ENCODE measurements at places on chromosomes 5 and 9. TPM values are rescaled to one million over a fixed set of nuclear protein-coding genes. Genes with fewer than 3 reads are reported as not detected.
A peak's percentile ranks its signal among the peaks of the same experiment; 100 is the strongest.

- DNase-seq, result no peak
Measured at GRCh38 chr9:101478444-101478843, 42.9 kb upstream of the ALDOB start.

DNA sequence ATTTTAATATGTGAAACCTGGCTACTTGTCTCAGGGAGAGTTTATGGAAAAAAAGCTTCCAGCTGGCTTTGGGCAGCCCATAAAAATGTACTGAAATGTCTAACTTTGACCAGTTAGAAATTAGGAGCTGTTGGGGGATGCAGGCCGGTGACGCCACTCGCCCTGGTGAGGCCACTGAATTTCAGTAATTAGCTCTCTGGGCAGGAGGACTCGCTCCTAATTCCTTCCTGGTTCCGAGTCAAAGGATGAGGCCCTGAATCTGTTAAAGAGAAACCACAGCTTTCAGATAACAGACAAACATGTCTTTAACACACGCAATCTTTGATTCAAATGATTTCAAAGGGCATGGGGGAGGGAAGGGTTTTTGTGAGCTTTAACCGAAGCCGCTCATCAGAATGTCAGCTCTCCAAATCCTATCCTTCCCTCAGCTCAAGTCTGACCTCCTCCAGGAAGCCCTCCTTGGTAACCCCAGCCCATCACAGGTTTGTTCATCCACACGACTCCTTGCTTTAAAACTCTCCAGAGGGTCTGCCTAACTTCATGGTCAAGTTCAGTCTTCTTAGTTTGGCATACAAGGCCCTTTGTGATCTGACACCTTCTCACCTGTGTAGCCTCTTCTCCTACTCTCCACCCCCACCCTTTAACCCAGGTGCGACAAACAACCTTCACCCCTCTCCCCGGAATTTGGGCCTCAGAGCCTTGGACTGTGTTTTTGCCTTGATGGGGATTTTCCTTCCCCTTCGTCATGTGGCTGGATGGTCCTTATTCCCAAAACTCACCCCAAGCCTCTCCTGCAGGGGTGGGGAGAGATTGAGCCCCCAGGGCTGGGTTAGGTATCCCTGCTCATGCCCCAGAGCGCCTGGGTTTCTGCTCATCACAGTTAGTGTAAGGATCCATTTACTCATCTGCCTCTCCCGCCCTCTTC is 13.6 kb upstream of the PHF19 start:
- DNase-seq, result peak; percentile 91

DNA sequence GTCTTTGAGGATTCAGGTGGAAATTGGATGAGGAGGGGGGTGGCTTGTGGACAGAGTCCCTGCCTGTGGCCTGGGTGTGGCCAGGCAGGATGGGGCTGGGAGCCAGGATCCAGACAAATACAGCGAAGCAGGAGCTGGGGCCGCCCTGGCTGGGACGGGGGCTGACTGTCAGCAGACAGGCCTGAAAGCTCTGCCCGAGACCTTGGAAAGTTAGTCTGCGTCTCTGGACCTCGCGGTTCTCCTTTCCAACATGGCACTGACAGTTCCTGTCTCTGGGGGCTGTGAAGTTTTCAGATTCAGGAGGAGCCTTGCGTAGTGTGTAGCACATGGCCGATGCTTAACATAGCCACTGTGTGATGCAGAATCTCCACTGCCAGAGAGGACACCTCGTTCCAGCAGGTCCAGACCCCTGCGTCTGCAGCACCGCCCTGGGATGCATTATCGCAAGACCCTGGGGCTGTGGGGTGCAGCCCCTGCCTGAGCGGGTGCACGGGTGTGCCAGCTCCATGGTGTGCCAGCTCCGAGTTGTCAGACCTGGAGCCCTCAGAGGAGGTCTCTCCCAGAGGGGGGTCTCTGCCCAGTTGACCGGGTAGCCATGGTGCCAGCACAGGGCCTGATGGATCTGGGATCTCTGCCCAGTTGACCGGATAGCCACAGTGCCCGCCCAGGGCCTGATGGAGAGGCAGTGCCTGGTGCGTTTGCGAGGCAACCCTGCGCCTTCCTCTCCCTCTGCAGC is 89.3 kb downstream of the COL5A1 start:
- no peak for DNase-seq

DNA sequence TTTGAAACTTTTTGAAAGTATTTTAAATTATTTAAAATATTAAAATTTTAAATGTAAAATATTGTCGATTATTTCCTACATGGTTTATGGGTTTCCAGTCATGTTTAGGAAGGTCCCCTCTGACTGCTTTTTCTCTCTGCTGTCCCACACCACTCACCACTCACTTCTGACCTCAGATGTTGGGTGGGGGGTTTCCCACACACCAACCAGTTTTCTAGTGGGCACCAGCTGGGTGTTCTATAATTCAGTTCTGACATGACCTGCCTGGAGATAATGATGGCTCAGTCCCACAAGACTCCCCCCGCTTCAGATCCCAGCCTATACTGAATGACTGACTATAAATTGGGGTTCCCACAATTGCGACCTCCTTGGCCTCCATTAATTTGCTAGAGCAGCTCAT is 310.4 kb downstream of the GADD45G start:
- DNase-seq, result no peak

- DNase-seq, result no peak
Measured at GRCh38 chr9:21969011-21969940, 24.9 kb downstream of the CDKN2A start.

GRCh38 chr5:134464988-134465815 is 53.5 kb upstream of the CDKN2AIPNL start:
- no peak for DNase-seq

GRCh38 chr9:137784641-137785513 is 92.7 kb upstream of the CACNA1B start:
- no peak for DNase-seq

DNA sequence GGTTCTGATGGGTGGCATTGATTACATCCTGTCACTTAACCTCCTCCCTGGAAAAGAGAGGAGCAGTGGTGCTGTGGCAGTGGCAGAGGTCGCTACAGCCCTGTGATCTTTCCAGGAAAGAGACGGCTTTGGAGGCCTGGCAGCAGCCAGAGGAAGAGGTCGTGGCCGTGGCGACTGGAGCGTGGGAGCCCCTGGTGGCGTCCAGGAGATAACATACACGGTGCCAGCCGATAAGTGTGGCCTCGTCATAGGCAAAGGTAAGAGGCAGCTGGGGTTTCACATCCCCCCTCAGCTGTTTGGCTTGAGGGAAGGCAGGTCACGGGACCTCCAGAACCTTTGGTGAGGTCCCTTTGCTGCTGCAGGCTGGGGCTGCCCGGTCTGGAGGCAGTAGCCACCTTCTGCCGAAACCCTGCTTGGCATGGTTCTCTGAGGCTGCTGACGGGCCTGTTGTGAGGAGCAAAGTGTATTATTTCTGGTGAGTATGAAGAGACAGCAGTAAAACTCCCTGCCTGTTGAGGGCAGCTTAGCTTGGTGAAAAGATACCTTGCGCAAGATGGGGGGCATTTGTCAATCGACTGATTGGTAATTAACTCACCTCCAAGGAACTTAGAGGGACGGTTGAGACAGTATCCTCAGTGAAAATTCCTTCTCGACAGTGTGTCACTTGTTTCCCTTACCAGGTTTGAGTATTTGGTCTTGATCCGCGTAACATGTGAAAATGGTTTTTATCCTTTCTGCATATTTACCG is 38.0 kb upstream of the PRDM12 start:
- no peak for DNase-seq

DNA sequence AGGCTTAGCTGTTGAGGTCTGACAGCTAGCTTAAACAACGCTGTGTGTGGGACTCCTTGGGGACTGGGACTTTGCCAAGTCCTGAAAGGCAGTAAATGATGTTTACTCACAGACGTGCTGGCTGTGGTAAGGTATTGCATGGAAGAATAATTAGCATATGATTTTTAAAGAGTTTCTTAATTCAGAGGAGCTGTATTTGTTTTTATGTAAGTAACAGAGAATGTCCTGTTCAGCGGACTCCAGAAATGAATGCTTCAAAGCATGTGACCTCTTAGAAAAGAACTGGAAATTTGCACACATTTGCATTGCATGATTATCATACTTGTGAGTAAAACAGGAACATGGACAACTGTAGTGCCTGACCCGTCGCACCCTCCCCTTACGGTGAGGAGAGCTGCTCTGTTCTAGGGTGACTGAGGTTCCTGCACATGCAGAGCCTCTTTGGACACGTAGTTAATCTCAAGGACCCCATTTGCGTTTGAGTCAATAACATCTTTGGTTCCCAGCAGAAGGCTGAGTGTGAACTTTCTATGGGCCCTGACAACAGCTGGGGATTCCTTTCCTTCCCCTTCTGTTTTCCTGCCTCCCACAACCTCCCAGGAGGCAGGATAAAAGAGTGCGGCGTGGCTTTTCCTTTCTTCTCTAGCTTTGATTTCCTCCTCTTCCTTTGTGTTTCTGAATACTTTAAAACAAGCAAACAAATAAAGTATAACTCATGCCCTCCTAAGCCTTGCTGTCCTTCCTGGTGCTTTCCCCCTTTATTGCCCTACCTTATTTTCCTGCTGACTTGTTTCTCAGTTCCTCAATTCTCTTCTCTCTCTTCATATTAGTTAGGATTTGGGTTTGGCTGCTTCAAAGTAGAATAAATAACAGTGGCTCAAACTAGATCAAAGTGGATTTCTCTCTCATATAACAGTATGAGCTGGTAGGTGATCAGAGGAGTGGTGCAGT is 157.2 kb upstream of the CD180 start:
- peak; percentile 43 for DNase-seq

DNA sequence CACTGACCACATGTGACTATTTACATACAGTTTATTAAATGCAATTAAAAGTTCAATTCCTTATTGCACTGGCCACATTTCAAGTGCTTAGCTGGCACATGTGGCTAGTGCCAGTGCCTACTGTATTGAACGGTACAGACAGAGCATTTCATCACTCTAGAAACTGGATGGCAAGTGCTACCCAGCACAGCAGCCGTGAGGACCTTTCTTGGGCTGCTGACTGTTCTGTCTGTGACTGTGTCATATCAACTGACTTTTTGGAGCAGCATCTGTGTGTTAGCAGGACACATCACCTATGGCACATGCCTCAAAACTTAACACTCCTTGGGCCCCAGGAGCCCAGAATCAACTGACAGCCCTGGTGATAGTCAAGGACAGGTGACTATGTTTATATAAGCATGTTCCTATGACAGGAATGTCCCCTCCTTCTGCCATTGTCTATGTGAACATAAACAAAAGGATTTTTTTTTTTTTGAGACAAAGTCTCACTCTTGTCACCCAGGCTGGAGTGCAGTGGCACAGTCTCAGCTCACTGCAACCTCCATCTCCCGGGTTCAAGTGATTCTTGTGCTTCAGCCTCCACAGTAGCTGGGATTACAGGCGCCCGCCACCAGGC is 8.9 kb downstream of the IRF1 start:
- no peak for DNase-seq

- peak; percentile 6 for DNase-seq
Measured at GRCh38 chr9:126218359-126219125, 108.1 kb upstream of the MVB12B start.

DNA sequence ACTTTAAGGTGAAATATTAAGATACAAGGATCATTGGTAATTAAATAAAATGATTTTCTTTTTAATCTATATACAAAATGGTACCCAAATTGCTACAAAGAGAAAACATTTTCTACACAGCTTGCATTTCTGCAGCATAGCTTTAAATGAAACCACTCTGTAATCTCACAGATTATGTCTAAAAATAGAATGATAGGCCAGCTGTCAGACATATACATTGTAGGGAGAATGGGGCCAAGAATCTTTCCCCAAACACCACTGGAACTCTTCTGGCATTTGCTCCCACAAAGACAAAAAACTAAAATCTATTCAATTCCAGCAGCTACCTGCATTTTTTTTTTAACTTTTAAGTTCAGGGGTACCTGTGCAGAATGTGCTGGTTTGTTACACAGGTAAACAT is 124.1 kb upstream of the NR5A1 start:
- DNase-seq, result no peak

- no peak for DNase-seq
Measured at GRCh38 chr9:26807161-26807560, 85.4 kb downstream of the CAAP1 start.

- peak; percentile 68 for DNase-seq
Measured at GRCh38 chr5:36017004-36017403, 25.8 kb upstream of the UGT3A1 start.

GRCh38 chr9:107155244-107155817 is 127.7 kb upstream of the RAD23B start:
- no peak for DNase-seq

DNA sequence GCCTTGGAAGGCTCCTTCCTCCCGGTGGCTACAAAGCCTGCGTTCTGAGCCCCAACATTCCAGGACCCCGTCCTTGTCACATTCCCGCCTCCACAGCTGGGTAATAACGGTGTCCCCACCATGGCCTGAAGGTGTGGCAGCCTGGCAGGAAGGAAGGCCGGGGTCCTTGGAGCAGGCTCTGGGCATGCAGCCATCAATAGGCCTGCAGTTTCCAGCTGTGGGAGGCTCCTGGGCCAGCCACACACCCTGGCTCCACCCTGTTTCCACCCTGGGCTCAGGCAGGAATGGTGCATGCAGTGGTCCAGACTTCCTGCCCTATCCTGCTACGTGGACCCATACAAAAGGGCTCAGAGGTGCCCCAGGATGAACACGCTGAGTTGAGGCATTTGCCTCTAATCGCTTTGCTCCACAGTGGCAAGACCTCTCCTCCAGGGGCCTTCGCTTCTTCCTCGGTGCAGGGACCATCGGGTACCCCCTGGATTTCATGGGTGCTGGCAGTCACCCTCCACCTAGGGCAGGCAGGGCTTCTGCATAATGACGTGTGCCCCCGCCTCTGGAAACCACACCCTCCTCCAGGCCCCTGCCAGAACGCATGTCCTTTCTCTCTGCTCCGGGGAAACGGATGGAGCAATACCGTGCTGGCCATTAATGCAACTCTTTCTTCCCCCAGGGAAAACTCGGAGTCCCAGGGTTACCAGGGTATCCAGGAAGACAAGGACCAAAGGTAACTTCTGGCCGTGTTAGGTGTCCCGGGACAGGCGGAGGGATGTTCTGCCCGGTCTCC is 95.1 kb upstream of the FCN2 start:
- DNase-seq, result peak; percentile 79

DNA sequence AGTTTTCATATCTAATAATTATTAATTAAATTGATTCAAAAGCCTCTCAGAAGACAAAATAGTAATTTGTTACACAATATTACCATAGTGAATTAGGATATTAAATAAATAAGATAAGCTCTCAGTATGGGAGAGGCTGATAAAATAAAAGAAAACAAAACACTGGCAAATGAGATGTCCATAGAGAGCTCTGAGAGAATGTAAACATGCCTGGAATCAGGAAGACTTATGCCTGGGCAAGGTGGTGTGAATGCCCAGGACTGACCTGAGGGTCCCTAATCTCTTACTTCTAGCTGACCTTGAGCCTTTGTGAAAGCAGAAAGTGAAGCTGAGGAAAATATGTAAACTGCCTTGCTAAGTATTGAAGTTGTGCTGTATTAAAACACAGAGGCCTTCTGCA is 616.5 kb downstream of the PTPRD start:
- DNase-seq, result no peak

- DNase-seq, result no peak
Measured at GRCh38 chr5:95244479-95244878, 40.4 kb downstream of the MCTP1 start.

- DNase-seq, result no peak
Measured at GRCh38 chr5:148833925-148834324, 7.5 kb downstream of the ADRB2 start.

NR5A1 gene
- not detected for polyA plus RNA-seq

SPINK4 gene
- not detected for polyA plus RNA-seq

PRUNE2 gene
- 16.4 TPM for polyA plus RNA-seq

SHISAL2B gene
- polyA plus RNA-seq, result not detected

DMRTA1 gene
- polyA plus RNA-seq, result not detected

GMCL2 gene
- not detected for polyA plus RNA-seq

DRD1 gene
- 0.16 TPM for polyA plus RNA-seq

MARCOL gene
- not detected for polyA plus RNA-seq

LRRC14B gene
- 20.5 TPM for polyA plus RNA-seq

BTNL3 gene
- polyA plus RNA-seq, result 0.04 TPM

IL4 gene
- not detected for polyA plus RNA-seq

LHX2 gene
- polyA plus RNA-seq, result 0.45 TPM

GAS1 gene
- 123 TPM for polyA plus RNA-seq
